ENCODE measurements at places on chromosomes 4 and X. TPM values are rescaled to one million over a fixed set of nuclear protein-coding genes. Genes with fewer than 3 reads are reported as not detected.

Gene JCHAIN
- total RNA-seq = not detected

Gene FAM184B
- total RNA-seq = not detected

Gene MEPE
- not detected for total RNA-seq

Gene JAKMIP1
- 9.3 TPM for total RNA-seq

Gene CT45A5
- total RNA-seq = not detected

Gene TMEM271
- total RNA-seq = not detected

Gene MAP3K15
- total RNA-seq = 0.31 TPM

Gene XPNPEP2
- total RNA-seq = 1.7 TPM

Gene GPR34
- total RNA-seq = 1.1 TPM

Gene RIPPLY1
- not detected for total RNA-seq

Gene PRR32
- not detected for total RNA-seq

Gene NHS
- total RNA-seq = 1.7 TPM

Gene GABRG1
- not detected for total RNA-seq

Gene PRRG3
- not detected for total RNA-seq

Gene TMSB15C
- 6.1 TPM for total RNA-seq

Gene SSX3
- total RNA-seq = not detected

Gene RGN
- total RNA-seq = not detected

Gene CLDN34
- not detected for total RNA-seq

Gene LSM6
- total RNA-seq = 52.2 TPM

Gene CT45A3
- total RNA-seq = not detected

Gene CCSER1
- total RNA-seq = not detected

Gene RADX
- 3.6 TPM for total RNA-seq

Gene HSD17B13
- total RNA-seq = 0.16 TPM
